Ureter (tissue), 1 donor: ENCODE measurements at places on chromosomes 1 and 21.

GRCh38 chr1:54989968-54990810 is 8.5 kb upstream of the BSND start:
- peak; percentile 57 for DNase-seq

DNA sequence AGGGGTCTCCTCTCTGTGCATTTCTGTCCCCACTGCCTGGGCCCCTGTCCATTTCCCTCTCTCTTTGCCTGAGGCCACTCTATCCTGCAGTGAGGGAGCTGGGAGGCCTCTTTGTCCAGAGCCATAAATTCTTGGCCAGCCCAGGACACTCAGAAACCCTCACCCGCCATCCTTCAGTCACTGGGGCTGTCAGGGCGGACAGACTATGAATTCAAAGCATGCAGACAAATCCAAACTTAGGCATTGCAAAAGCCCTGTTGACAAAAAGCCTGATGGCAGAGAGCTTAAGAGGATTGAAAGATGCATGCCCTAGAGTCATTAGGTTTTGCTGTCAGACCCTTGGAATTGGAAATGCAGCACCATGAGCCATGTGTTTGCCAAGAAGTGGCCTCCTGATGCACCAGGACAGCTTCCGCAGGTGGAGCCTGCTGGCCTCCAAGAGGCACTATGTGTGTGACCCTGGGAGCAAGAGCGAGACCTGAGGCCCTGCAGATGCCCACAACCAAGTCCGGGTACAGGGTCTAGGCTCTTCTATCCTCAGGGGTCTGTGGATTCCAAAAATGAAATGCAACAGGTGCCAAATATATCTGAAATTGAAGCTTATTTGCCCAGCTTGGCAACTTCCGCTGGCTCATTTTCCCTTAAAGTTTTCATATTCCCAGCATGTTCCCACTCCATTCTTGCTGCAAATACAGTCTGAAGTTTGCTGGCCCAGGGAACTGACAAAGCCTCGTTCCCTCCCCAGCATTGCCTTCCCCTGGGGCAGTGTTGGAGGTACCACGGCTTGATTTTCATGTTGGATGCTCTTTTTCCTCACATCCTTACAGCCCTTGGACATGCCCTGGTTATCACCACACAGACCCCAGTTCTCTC is 177.9 kb downstream of the PGBD5 start:
- DNase-seq, result no peak

DNA sequence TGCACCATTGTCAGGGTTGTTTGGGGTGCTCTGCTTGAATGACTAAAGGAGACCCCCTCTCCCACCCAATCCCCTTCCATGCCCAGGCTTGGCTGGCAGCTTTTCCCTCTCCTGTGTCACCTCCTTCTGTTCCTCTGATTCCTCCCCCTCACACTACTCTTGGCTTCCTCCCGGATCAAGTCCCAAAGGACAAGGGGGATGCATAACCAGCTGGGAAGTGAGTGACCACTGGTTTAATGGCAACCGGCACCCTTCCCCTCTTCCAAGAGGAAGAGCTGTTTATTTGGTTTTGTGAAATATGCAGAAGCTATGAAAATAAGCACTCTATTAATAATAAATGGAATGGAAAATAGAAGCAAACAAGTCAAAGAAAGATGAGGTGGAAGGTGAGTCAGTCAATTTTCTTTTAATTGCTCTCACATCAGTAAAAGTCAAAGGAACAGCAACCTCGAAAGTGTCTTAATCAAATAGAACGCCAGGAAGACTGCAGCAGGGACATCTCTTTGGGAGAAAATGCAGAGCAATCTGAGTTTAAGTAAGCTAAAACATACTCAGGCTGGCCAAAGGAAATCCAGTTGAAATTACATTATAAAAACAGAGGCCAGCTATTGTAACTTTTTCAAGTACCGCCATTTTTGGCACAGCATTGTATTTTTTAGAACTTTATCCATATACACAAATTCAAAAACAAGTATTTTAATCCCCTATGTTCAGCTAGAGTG is 322.5 kb downstream of the SIPA1L2 start:
- no peak for DNase-seq

GRCh38 chr1:202811296-202812175 is 782 bp downstream of the PCAT6 start:
- peak; percentile 60 for DNase-seq

GRCh38 chr21:41250519-41250918 is 66.1 kb upstream of the FAM3B start:
- DNase-seq, result no peak

DNA sequence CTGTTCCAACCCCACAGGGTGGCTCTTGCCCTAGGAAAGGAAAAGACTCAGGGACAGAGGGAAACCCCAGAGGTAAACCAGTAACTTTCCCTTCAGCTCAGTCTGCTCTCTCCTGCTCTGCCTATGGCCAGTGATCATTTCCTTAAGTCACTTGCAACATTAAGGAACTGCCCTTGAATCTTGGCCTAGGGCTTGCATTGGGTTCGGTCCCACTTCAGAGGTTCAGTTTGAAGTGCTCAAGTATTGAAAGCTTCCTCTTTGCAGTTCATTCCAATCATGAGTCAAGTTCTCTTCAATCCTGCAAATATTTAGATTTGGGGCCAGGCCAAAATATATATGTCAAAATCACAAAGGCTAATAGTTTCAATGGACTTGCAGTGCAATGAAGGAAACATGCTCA is 97.7 kb upstream of the IRF2BP2 start:
- peak; percentile 36 for DNase-seq

DNA sequence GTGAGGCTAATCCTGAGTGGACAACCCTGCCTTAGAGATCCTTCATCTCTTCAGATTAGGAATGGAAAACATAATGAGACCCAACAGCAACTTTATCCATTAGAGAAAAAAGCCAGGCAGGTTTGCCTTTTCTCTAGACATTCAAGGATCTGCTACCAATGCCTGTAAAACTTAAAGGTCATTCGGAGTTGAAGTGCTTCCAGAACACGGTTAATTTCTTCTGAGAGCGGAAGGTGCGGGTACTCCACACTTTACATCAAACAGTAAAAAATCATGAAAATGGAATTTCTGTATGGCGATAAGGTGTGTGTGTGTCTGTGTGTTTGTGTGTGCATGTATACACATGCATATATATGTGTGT is 65.2 kb upstream of the PRKACB start:
- DNase-seq, result no peak

DNA sequence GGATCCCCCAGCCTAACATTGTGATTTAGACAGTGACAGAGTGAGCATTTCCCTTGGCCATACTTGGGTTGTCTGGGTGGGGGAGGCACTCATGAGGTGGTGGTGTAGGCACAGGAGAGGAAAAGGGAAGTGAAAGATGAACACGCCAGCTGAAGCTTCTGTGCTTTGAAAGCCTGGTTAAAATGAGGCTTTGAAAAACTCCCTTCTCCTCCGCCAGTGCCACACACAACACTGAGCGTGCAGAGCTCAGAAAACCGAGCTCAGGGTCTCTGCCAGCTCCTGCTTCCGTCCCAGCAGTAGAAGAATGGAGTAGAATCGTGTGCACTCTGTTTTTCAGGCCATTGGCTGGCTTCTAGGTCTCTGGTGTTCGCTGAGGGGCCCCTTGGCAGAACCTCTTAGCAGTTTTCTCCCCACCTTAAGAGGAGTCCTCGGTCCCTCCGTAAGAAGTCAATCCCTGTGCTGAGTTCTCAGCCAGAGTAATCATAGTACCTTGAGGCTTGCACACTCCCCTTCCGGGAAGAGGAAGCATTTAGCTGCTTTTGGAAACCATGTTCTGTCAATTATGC is 12.9 kb downstream of the PLEKHM2 start:
- DNase-seq, result no peak

- DNase-seq, result no peak
Observed at GRCh38 chr1:164785841-164786534, 227.0 kb downstream of the PBX1 start.

GRCh38 chr1:38693031-38693430 is 166.5 kb downstream of the RRAGC start:
- no peak for DNase-seq

DNA sequence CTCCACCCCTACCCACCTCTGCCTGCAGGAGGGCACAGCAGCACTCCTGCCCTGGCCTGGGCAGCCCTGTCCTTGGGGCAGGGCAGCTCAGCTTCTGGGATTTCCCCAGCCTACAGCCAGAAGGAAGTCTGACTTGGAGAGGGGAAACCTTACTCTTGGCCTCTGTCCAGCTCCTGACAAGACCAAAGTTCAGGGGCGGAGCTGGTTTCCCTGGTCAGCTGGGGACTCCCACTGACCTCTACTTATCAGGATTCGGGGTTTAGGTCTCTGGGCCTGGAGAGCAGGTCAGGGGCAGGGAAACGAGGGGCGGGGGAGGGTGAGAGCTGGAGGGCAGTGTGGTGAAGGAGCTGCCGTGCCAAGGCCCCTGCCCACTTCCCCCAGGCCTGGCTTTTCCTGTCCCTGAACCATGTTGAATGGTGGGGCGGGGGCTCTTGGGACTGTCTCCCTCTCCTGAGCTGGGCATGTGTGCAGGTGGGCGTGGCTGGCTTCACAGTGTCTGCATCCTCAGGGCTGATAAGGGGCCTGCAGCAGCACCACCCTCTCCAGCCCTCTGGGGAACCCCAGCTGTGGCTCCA is 16.8 kb upstream of the ETV3 start:
- DNase-seq, result peak; percentile 73

GRCh38 chr1:119611701-119612113 is 36.4 kb downstream of the ZNF697 start:
- peak; percentile 81 for DNase-seq

- no peak for DNase-seq
Observed at GRCh38 chr1:209455661-209456358, 127.7 kb upstream of the CAMK1G start.

GRCh38 chr1:45299981-45300668 is 26.6 kb upstream of the HPDL start:
- no peak for DNase-seq

DNA sequence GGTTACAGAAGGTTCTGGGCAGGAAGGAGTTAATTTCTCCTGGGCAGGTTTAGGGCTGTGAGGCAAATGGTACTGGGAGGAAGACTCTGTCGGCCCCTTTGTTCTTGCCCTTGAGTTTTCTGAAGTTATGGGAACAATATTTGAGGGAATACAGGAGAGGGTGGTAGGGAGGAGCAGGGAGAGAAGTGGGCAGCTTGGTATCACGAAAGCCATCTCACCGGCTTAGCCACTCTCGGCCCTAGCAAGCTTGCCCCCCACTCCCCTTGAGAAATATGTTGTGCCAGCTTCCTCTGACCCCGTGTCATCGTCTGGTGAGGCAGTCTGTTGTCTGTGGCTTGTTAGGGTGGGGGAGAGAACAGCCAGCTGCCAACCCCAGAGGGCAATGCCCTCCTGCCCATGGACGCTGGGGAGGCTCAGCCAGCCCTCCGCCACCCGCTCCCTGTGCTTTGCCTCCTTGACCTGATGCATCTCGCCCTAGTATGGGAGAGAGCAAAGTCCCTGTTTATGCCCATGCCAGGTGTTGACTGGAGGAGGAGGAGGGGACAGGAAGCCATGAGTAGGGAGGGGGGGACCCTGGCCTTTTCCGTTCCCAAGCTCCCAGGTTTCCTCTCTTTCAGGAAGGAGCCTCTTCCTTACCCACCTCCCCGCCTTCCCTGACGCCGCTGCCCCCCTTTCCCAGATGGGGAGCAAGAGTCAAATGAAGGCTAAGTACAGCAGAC is 1.2 kb downstream of the EFNA1 start:
- peak; percentile 60 for DNase-seq

DNA sequence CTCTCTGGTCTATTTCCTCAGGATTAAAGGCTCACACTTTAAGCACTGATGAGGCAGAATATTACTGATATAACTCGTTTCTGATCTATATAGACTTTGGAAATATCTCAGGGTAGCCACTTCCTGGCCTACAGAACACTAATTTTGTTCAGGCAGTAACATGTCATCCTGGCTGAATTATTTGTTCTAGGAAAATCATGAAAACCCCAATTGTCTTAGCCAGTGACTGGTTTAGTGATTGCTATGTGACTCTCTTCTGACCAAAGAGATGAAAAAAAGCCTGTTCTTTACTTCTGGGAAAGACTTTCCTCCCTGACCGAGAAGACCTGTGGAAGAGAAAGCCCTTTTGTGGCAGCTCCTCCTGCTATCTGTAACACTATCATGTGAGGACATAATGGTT is 453.7 kb downstream of the SETD4 start:
- no peak for DNase-seq
